HepG2 (cell line): ENCODE measurements at places on chromosomes 7 and 10. TPM values are rescaled to one million over a fixed set of nuclear protein-coding genes. Genes with fewer than 3 reads are reported as not detected.

DNA sequence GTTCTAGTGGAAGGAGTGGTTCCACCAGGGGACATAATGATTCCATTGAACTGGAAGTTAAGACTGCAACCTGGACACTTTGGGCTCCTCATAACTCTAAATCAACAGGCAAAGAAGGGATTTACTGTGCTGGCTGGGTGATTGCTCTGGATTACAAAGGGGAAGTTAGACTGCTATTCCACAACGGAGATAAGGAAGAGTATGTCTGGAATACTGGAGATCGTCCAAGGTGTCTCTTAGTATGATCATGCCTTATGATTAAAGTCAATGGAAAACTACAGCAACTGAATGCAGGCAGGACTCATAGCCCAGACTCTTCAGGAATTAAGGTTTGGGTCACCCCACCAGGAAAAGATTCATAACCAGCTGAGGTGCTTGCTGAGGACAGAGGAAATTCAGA is 310.6 kb upstream of the MGMT start:
- DNase-seq, result no peak

DNA sequence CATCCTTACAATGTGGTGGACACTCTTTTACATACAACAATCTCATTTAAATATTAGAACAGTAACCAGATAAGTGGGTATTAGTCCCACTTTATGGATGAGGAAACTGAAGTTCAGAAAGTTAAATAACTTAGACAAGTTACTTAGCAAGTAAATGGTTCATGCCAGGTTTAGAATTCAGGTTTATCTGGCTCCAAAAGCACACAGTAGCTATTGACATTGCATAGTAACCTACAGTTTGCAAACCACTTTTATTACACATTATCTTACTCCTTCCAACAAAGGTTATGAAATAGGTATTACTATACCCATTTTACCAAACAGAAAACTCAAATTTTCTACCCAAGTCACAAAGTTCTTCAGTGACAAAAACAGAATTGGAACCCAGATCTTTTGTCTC is 19.7 kb upstream of the NKX2-3 start:
- no peak for DNase-seq

GRCh38 chr10:100912013-100912604 is 654 bp upstream of the SLF2 start:
- DNase-seq, result no peak

- peak; percentile 81 for DNase-seq
Measured at GRCh38 chr10:73413108-73413527, 740 bp downstream of the ANXA7 start.

GRCh38 chr7:79035858-79036257 is 417.6 kb downstream of the MAGI2 start:
- no peak for DNase-seq

- no peak for DNase-seq
Measured at GRCh38 chr10:133294189-133294588, 14.5 kb downstream of the TUBGCP2 start.

- DNase-seq, result peak; percentile 66
Measured at GRCh38 chr7:41943094-41943577, 240.2 kb upstream of the INHBA start.

DNA sequence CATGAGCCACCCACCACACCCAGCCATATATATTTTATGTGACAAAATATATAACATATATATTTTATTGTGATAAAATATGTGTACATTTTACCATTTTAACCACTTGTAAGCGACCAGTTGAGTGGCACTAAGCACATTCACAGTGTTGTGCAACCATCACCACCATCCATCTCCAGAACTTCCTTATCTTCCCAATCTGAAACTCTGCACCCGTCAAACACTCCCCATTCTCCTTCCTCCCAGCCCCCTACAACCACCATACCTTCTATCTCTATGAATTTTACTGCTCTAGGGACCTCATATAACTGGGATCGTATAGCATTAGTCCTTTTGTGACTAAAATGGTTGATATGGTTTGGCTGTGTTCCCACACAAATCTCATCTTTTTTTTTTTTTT is 20.8 kb upstream of the CYTH3 start:
- no peak for DNase-seq

GRCh38 chr7:148954766-148955165 is 70.7 kb upstream of the EZH2 start:
- DNase-seq, result no peak

DNA sequence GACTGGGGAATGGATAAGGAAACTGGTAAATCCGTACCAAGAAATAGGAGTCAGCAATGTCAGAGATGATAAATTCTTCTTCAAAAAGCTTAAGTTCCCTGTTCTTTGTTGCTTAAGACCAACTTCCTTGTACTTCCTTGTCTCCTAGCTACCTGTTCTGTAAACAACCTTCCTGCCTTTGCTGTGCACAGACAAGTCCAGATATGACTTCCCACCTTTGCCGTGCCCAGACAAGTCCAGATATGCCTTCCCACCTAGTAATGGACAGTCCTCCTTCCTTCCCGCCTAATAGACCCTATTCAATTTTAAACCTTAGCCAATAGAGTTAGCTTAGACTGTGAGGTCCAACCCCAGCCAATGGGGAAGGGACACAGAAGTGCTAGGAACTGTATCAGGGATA is 2.5 kb upstream of the ZNF33A start:
- no peak for DNase-seq

DNA sequence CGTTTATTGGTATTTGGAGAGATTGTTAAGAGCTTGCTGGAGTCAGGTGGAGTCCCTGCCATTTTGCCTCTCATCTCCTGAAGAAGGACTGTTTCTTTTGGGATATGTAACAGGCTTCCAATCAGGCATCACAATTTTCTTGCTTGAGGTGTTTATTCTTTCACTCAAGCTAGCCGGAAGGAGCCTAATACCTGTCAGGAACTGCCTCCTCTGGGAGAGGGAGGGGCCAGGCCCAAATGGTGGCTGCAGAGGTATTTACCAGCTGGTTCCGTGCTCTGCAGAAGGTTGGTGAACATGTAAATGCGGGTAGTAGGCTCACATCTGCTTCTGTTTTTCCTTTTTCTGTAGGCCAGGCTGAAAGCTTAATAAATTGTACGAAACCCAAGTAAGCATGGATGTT is 114.0 kb downstream of the TCF7L2 start:
- no peak for DNase-seq

DNA sequence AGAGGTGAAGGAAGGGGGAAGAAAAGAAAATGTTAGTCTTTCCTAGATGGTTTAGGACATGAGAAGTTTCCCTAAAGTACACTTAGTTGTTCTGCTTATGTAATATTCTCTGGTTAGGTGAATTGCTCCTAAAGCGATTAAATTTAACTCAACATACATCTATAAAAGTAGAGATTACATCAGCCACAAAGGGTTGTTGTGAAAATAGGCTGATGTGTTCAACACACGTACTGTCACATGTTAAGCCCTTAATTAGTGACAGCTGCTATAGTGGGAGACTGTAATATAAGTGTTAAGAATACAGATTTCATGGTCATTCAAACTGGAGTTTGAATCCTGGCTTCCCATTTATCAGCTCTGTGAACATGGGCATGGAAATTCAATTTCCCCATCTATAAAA is 12.8 kb downstream of the HECTD2 start:
- no peak for DNase-seq

GRCh38 chr10:104032144-104032775 is 53.4 kb downstream of the COL17A1 start:
- DNase-seq, result no peak

DNA sequence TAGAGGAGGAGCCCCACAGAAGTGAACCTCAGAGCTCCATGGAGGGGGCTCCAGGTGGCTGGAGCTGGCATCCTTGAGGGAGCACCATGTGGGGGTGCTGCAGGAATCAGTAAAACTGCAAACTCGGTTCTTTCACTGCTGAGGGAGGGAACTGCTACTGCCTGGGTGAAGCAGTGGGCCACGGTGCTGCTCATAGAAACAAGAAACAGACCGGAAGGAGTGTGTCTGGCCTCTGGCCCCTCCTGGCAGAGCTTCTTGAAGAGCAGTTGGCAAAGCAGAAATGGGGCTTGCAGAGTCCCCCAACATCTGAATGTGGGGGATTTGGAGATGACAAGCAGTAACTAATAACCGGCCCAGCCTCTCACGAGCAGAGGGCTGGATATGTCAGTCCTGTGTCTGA is 23.8 kb downstream of the TACC2 start:
- no peak for DNase-seq

GRCh38 chr10:124680675-124681074 is 63.5 kb downstream of the FAM53B start:
- no peak for DNase-seq

GRCh38 chr10:83075815-83076355 is 1063.4 kb upstream of the GHITM start:
- DNase-seq, result no peak

GRCh38 chr7:108086546-108086945 is 43.6 kb downstream of the LAMB4 start:
- DNase-seq, result no peak

GRCh38 chr10:12489806-12490205 is 140.5 kb downstream of the CAMK1D start:
- DNase-seq, result no peak

The ELAPOR2 gene
- total RNA-seq, result 8.4 and 10.3 TPM in 2 replicates

The PDE6C gene
- total RNA-seq, result 0.39 and 0.64 TPM in 2 replicates

The GFRA1 gene
- total RNA-seq, result not detected in 2 replicates

The ACSM6 gene
- not detected in 2 replicates for total RNA-seq

The CADPS2 gene
- 43.8 and 62.9 TPM in 2 replicates for total RNA-seq

The PRRT4 gene
- not detected in 2 replicates for total RNA-seq

The AMPH gene
- not detected in 2 replicates for total RNA-seq

The DPCD gene
- total RNA-seq, result 25.2 and 32.8 TPM in 2 replicates

The METTL27 gene
- total RNA-seq, result 1.2 and 2.0 TPM in 2 replicates

The DPYSL4 gene
- 0.38 and 0.84 TPM in 2 replicates for total RNA-seq

The SYT15B gene
- total RNA-seq, result 0.04 TPM in 1 of 2 replicates, not detected in the other

The NAT16 gene
- not detected in 2 replicates for total RNA-seq

The AKR1D1 gene
- 37.0 and 59.5 TPM in 2 replicates for total RNA-seq

The TBL2 gene
- 17.7 and 47.2 TPM in 2 replicates for total RNA-seq
